Mammary epithelial cell (primary cell): ENCODE measurements at places on chromosomes 7 and 10. TPM values are rescaled to one million over a fixed set of nuclear protein-coding genes. Genes with fewer than 3 reads are reported as not detected.

GPR15LG gene
- not detected in 2 replicates for total RNA-seq

ATG9B gene
- total RNA-seq = 0.54 and 0.94 TPM in 2 replicates

ANKRD16 gene
- 6.1 and 8.4 TPM in 2 replicates for total RNA-seq

GNAT3 gene
- not detected for total RNA-seq

LBX1 gene
- 0.11 TPM in 1 of 2 replicates, not detected in the other for total RNA-seq

DNMBP gene
- 10.2 and 17.6 TPM in 2 replicates for total RNA-seq

IRF5 gene
- 10.9 and 11.0 TPM in 2 replicates for total RNA-seq

FGFBP3 gene
- 0.17 TPM for total RNA-seq

LEP gene
- not detected in 2 replicates for total RNA-seq
